ENCODE measurements at places on chromosomes 11 and 22.

DNA sequence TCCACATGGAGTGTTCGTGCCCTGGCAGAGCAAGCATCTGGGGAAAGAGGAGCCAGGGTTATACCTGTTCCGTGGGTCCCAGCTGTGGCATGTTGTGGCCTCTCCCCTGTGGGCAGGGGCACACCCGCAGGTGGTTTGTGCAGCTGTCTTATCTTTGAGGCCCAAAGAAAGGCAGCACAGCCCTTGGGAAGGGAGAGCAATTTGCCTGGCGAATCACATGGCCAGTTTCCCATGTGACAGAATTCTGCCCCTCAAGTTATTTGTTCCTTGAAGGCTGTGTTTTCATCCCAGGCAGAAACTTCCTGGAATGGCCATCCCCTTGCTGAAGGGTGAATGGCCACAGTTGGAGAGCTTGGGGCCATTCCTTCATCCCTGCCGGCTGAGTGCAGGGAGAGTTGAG is 16.4 kb upstream of the COX8A start:
- no peak for DNase-seq

- no peak for DNase-seq
Observed at GRCh38 chr11:74937696-74938475, 11.0 kb downstream of the XRRA1 start.

DNA sequence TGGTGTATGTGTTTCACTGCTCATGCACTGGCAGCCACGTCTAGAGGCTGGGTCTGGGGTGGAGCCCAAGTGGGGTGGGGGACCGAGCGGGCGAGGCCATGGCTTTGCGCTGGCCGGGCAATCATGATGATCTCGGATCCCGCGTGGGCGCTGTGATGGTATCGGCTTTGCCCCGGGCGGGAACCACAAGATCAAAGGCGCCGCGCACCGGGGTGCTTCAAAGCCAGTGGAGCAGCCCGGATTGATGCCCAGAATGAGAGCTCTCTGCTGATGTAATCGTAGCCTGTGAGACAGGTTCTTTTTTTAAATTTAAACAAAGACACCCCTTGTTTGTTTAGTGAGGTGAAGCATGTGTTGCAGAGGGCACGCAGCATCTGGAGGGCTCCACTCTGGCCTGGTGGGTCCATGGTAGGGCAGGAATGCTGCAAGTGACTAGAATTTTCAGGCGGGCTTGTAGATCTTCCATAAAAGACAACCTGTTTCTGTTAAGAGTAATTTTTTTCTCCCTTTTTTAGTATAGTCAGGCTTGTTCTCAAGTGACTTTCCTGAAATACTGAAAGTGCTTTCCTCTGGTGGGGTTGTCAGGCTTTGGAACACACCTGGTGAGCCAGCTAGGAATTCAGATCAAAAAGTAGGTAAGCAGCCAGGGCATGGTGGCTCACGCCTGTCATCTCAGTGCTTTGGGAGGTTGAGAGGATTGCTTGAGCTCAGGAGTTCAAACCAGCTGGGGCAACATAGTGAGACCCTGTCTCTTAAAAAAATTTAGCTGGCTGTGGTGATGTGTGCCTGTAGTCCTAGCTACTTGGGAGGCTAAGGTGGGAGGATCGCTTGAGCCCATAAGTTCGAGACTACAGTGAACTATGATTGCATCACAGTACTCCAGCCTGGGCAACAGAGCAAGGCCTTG is 40.7 kb downstream of the ZNRF3 start:
- DNase-seq: no peak

- no peak for DNase-seq
Observed at GRCh38 chr11:129950101-129951091, 52.2 kb downstream of the PRDM10 start.

DNA sequence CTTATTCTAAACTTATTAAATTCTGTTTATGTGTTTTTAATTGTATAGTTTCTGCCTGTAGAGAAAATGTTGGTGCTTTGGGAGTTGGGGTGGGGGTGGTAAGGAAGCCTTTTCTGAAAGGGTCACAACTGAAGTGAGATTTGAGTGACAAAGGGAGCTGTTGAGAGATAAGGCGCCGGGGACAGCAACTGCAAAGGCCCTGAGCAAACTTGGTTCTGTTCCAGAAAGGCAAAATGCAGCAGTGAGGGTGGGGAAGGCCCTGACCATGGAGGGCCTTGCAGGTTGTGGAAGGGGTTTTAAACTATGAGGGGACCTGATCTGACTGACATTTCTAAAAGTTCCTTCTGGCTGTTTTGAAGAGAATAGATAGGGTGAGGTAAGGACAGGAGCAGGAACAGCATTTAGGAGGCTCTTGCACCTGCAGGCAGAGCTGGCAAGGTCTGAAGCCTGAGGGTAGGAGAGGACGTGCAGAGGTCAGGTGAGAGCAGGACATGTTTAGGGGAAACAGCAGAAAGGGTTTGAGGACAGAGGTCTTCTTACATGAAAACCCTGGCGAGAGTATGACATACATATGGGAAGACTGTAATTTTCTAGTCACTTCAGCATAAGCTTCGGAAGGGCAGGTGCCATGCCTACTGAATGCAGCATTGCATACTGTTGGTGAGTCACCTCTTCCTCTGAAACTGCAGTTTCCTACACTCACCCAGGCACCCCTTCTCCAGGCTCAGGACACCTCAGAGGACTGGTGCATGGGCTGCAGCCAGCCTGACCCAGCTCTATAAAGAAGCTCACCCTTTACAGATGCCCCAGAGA is 190.7 kb downstream of the SNX19 start:
- DNase-seq: no peak

DNA sequence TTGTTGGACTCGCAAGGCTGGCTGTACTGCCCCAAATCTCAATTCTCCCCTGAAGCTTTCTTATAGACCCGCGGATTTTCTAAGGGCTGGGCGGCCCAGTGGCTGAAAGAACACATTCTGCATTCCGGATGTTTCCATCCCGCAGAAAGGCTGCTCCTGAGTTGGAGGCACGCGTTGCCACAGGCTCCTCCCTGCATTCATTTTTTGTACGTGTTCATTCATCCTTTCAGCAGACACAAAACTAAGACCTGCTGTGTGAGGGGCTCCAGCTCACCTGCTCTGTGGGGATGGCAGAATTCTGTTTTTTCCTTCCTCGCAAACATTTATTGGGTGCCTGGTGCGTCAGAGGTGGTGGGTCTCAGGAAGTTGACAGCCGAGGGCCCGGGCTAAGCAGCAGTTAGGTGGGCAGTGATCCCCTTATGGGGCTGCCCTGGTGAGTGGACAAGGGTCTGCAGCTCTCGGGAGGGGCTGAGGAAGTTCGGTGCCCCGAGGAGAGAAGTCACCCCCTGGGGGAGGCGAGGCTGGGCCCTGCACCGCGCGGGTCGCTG is 23.7 kb downstream of the SHANK3 start:
- no peak for DNase-seq

GRCh38 chr11:21412652-21413383 is 743.4 kb downstream of the NELL1 start:
- no peak for DNase-seq

- no peak for DNase-seq
Observed at GRCh38 chr11:122791836-122792235, 46.5 kb upstream of the CRTAM start.

GRCh38 chr11:8694137-8694536 is 11.5 kb downstream of the RPL27A start:
- no peak for DNase-seq

DNA sequence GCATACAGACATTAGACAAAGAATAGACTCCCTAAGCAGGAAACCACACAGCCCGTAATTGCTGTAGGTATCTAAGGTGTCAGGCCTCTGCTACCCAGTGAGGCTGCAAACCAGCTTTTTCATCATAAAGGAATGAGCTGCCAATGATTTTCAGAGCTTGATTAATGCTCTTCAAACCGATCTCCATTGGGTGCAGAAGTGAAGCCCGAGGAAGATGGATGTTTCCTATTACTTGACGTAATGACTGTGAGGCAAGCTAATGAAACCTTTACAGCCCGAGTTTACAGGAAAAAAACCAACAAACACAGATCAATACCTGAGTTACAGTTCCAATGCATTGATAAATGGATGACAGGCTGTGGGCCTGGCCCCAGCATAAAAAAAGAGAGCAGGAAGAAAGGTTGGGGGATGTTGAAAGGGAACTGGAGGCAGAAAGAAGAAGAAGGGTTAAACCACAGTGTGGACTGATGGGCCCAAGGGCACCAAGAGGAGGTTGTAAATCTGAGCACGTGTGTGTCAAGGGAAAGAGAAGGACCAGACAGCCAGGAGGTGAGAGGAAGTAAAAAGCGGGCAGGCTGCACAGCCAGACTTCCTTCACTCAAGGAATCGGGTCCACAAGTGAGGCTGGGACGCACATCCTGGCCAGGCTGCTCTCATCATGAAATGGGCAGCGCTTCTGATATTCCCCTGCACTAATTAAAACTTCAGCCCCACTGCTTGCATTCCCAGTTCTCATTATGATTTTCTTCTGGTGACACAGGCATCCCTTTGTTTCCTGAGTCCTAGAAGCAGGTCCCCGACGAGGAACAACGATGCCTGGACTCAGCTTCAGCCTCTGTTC is 70.6 kb upstream of the NTM start:
- no peak for DNase-seq

- DNase-seq: no peak
Observed at GRCh38 chr22:43795320-43795719, 16.8 kb downstream of the EFCAB6 start.

DNA sequence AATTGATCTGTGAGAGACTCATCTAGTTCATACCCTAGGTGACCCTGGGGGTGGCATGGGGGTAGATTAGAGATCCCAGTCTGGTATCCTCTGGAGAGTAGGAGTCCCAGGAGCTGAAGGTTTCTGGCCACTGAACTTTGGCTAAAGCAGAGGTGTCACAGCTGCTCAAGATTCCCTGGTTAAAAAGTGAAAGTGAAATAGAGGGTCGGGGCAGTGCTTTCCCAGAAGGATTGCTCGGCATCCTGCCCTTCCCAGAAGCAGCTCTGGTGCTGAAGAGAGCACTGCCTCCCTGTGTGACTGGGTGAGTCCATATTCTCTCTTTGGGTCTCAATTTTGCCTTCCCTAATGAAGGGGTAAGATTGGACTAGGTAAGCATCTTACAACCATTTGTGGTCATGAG is 653 bp downstream of the IL18BP start:
- DNase-seq: no peak

GRCh38 chr11:116984186-116984585 is 114.0 kb downstream of the SIK3 start:
- DNase-seq: no peak

DNA sequence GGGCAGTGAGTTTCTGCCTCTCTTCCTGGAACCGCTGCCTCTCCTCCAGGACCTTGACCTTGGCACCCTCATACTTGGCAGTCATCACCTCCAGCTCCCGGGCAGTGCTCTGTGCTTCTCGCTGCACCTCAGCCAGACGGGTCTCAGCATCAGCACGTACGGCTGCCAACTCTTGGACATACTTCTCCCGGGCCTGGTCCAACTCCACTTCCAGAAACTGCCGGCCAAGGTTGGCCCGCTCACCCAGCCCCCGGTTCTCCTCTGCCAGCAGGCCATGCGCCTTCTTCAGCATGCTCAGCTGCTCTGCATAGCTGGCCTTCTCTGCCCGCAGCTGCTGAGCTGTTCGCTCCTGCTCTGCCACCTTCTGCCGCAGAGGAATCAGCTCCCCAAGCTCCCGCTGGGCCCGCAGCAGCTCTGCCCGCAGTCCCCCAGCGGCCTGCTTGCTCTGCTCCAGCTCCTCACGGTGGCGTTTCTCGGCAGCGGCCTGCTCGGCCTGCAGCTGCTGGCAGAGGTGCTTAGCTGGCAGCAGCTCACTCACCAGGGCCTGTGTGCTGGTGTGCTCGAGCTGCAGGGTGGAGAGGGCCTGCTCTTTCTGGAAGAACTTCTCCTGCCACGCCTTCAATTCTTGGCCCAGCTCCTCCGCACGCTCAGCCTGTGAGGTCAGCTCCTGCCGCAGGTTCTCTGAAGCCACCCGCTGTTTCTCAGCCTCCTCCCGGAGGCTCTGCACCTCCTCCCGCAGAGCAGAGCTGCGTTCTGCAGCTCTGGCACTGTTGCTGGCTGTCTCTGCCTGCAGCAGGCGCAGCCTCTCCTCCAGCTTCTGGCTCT is 14.4 kb downstream of the IL18BP start:
- DNase-seq: no peak

DNA sequence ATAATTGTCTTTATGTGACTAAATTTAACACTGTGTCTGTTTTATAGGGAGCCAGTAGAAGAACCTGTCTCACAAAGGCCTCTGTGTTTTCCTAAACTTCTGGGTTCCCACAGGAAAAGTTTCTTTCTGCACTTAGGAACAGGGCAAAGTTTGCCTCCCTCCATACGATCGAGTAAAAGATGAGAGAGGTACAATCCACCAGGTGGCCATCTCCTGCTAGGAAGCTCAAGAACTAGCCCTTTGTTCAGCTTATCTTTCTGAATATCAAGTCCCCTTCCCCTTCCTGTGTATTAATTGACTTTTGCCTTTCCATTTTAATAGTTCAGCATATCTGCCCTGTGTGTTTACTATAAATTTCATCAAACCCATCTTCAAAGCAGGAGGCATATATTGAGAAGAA is 18.0 kb downstream of the CSNK2A3 start:
- DNase-seq: no peak

DNA sequence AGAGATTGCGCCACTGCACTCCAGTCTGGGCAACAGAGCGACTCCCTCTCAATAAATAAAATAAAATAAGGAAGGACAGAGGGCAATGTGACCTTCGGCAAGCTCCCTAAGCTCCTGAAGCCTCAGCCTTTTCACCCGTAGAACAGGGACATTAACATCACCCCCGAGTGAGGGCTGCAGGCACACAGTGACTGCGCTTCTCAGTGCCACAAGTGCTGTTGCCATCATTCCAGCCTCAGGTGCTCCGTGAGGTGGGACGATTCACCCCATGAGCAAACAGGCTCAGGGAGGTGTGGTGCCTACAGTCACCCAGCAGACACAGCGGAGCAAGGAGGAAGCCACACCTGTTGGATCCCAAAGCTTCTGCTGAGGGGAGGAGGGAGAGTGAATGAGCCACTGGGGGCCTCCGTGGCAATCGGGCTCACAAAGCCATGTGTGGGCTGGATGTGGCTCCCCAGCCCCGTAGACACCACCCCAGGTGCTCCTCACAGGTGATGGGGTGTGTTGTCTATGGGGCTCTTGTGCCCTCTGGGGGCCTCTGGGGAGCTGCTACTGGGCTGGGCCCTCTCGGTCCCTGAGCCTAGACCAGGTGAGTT is 9.1 kb upstream of the TCF20 start:
- DNase-seq: no peak

GRCh38 chr22:22210375-22210774 is 34.2 kb upstream of the VPREB1 start:
- DNase-seq: no peak

DNA sequence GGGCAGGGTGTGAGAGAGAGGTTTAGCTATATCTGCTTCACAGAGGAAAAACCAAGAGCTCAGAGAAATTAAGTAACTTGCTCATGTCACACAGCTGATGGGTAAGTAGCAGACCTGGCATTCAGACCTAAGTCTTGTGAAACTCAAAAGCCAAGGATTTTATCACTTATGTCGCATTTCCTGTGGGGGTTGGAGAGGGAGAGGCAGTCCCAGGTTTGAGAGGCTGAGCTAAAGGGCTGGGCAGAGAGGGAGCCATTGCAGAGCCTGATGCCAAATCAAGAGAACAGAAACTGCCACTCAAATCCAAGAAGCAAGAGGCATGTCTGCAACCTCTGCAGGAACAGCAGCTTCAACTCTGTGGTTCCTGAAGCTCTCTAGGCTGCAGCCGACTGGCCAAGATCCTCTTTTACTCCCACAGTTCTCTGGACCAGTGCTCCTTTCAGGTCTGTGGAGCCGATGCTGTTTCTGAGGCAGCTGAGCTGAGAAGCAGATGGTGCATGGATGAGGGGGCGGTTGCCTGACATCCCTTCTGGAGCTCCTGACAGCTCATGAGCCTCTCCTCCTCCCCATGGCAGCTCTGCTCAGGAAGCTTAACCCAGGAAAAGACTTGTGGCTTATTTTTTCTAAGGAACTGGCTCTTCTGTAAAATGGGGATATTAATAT is 47.6 kb upstream of the NAV2 start:
- DNase-seq: no peak

GRCh38 chr11:36622431-36623136 is 24.5 kb upstream of the RAG2 start:
- DNase-seq: no peak
